ENCODE measurements at places on chromosomes 4 and X.

- no peak for DNase-seq
Observed at GRCh38 chrX:124275182-124275894, 57.1 kb upstream of the TEX13D start.

DNA sequence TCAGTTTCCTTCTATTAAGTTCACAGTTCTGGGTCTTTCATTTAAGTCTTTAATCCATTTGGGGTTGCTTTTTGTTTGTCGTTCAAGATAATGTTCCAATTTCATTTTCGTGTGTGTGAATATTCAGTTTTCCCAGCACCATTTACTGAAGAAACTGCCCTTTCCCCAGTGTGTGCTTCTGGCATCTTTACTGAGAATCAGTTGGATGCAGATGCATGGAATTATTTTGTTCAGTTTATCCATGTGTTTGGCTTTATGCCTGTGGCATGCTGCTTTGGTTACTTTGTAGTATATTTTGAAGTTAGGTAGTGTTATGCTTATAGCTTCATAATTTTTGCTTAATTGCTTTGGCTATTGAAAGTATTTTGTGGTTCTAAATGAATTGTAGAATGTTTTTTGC is 163.8 kb upstream of the HDX start:
- DNase-seq = no peak

GRCh38 chr4:169921237-169921636 is 105.0 kb downstream of the MFAP3L start:
- DNase-seq = no peak

DNA sequence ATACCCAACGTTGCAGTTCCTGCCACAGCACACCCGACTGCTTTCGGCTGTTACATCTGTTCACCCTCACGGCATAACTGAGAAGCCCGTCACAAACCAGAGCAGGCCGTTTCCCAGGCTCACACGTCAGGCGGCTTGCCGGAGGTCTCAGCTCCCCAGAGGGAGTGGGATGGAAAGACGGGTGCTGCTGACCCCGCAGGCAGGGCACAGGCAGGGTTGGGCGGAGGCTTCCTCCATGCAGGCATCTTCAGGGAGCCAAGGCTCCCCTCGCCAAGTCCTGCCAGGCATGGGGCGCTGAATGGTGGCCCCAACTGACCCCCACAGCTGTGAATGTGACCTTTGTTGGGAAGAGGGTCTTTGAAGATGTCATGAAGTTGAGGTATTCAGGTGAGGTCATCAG is 57.5 kb downstream of the ACOX3 start:
- no peak for DNase-seq

GRCh38 chrX:85215946-85216345 is 27.6 kb downstream of the SATL1 start:
- DNase-seq = no peak

- no peak for DNase-seq
Observed at GRCh38 chr4:80948995-80949394, 81.5 kb upstream of the BMP3 start.

DNA sequence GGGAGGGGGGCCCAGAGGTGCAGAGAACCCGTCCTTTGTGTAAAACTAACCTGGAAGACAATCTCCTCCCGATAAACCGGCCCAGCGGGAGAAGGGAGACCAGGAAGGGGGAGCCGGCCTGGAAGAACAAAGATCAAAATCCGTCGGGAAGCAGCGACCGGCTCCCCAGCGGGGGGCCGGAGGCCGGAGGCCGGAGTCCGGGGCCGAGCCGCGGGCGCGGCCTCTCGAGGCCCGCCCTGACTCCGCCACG is 552 bp downstream of the ZDHHC9 start:
- DNase-seq = no peak

DNA sequence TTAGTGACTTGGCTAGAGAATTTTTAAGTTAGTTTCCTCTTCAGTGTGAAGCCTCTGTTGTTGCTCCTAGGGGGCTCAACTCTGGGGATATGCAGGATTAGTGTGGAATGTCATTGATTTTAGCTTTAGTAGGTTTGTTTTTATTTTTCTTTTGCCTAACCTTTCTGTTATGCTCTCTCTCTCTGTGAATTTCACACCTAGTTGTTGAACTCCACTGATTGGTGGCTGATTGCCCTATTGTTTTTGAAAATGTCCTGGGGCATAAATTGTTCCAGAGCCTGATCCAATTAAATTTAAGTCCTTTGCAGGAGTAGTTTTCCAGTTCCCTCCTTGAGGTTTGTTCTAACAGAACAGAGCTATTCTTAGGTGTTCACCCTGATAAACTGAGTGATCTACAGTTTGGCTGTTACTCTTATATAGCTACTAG is 393.3 kb upstream of the CTSO start:
- no peak for DNase-seq

DNA sequence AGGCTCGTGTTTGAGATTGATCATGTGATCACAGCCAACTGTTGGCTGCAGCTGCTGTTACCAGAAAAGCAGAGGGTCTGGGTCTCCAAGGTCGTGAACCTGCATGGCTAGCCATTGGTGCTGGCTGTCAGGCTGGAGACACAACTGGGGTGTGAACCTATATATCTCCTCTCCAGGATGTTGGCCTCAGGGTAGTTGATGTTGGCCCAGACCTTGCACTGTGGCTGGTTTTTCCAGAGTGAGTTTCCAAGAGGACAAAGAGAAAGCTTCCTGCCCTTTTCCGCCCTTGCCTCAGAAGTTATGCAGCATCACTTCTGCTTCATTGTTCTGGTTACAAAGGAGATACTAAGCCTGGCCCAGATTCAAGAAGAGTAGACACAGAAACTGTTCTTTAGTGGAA is 607.8 kb upstream of the HS3ST1 start:
- no peak for DNase-seq

GRCh38 chrX:84907324-84907968 is 96.2 kb upstream of the APOOL start:
- no peak for DNase-seq

GRCh38 chr4:24244663-24245490 is 339.5 kb downstream of the DHX15 start:
- no peak for DNase-seq

DNA sequence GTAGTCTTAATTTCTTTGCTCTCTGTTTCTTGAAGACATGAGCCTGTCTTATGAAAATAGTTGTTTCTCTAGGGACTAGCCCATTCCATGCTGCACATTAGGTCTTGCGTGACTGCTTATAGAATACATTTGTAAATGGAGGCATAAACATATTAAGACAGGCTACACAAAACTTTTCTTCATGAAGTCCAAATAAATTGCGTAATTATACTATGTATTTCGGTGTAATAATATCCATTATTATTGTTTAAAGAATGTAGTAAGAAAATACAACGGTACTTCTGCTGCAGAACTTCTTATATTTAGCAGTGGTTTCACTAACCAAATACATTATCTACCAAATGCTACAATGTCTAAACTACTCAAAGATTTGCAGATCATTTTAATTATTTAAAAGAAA is 8.5 kb upstream of the NAA11 start:
- DNase-seq = no peak

GRCh38 chr4:4637710-4638109 is 95.9 kb upstream of the STX18 start:
- no peak for DNase-seq

DNA sequence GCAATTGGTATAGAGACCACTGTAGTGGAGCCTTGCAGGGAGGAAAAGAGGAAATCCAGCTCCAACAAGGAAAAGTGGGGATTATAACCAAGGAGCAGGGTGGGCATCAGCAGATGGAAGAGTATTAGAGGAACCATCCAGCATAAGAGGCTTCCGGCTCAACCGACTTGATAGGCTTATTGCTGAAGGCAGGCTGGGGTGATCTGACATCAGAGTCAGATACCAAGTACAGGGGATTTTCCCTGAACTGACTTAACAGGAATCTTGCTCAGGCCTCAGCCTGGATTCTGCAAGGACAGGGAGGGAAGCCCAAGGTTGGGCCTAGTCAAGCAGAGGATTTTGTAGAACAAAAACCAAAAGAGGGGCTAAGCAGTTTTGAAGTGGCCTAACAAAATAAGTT is 129.6 kb downstream of the DCLK2 start:
- no peak for DNase-seq

DNA sequence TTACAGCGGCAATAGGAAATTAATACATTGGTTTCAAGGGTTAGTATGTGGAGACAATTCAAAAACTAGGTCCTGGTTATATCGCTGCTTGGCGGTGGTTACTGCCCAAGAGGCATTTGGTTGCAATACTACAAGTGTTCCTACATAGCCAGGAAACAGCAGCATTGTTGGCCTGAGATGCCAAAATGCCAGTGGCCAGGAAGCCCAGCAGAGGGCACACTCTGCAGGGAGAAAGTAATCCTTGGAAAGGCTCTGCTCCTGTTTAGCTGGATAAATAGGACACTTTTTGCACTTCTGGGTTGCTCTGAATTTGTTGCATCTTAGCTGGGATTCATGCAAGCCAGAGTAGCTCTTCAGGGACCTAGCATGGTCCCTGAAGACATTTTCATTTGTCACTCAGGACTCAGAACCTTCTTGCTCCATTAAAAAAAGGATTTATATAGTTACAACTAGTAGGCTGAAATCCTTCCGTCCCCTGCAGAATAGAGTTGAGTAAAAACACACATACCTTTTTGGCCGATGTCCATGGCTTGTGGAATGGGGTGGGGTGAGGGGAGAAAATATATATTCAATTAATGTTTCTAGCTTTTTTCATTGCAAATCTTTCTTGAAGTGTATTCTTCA is 8.1 kb upstream of the GPR119 start:
- DNase-seq = peak; percentile 50

- no peak for DNase-seq
Observed at GRCh38 chrX:41721590-41721989, 2.4 kb upstream of the GPR82 start.

GRCh38 chr4:124178449-124179021 is 534.0 kb downstream of the ANKRD50 start:
- no peak for DNase-seq

GRCh38 chr4:134691915-134692314 is 490.3 kb upstream of the PABPC4L start:
- no peak for DNase-seq

DNA sequence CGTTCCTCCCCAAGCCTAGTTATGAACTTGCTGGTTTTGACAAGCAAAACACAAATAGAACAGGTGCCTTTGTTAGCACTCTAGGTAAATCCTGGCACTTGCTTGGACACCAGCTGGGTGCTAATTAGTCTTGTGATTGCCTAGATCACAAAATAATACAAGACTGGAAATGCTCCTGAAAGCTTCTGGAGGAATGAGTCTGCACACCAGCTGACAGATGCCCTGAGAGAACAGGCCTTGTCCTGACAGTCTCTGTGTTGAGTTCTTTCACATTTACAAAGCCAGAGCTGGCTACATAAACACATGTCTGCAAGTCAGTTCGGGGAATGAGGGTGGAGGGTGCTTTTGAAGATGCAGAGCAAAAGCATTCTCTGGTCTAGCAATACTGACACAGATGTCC is 93.8 kb downstream of the ELOVL6 start:
- DNase-seq = no peak

DNA sequence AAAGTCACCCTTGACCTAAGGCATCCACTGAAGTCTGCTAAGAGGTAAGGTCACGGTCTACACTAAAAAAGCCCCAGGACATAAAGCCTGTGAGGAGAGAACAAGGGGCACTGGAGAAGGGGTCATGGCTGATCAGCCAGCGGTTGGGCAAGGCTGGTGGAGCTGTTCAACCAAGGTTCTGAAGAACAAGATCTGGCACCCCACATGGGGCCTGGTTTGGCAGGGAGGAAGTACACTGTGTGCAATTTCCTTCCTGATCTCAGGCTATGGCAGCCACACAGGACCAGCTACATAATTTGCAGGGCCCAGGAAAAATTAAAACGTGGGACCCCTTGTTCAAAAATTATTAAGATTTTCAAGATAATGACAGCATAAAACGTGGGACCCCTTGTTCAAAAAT is 14.1 kb upstream of the BRS3 start:
- DNase-seq = no peak

GRCh38 chrX:107880054-107880610 is 54.5 kb downstream of the MID2 start:
- no peak for DNase-seq

GRCh38 chr4:78651250-78651860 is 99.8 kb downstream of the ANXA3 start:
- DNase-seq = no peak

- DNase-seq = no peak
Observed at GRCh38 chrX:154648931-154649330, 4.4 kb downstream of the CTAG2 start.

DNA sequence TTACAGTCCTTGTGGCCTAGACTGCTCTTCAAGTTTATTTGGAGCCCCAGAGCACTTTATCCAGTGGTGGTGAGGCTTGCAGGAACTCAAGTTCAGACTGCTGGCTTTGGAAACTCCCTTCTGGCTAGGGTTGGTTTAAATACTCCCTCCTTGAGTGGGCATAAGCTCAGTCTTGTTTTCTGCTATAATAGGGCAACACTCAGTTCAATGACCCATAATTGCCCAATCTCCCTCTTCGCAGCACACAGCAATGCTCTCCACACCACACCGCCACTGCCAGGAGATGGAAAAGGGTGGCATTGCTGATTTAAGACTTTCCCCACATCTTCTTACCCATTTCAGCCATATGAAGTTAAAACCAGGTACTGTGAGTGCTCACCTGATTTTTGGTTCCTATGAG is 27.9 kb upstream of the USP38 start:
- DNase-seq = no peak

- DNase-seq = peak; percentile 85
Observed at GRCh38 chr4:15956179-15956850, 6.7 kb downstream of the FGFBP2 start.

DNA sequence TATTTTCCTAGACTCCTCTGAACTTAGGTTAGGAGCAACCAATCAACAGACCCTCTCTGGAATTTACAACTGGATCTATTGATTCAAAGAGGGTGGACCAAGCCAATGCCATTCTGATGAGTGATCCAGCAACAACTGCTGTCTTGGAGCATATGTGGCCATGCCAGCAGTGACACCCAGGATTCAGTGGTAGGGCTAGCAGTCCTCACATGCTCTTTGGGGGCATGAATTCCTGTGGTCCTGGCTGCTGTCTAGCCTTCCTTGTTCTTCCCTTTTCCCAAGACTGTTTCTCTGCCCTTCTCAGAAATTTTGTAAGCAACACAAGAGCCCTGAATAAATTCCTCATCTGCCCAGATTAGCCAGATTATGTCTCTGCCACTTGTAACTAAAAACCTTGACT is 61.5 kb upstream of the GATB start:
- DNase-seq = no peak

- no peak for DNase-seq
Observed at GRCh38 chr4:147709999-147710398, 21.9 kb upstream of the ARHGAP10 start.

DNA sequence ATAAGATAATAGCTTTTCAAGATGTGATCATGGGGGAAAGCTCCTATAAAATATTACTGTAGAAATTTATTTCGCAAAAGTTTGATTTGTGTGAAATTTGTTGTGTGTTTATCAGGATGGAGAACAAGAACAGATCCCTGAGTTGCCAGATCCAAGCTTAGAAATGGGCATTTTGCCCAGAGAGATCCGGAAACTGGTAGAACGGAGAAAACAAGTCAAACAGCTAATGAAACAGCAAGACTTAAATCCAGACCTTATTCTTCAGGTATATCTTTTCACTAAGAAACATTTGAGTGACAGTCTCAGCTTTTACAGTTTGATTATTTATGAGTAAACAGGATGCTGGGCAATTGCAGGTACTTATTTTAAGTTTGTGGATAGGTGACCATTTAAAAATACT is 54.5 kb downstream of the POLA1 start:
- no peak for DNase-seq

GRCh38 chr4:5664778-5665177 is 43.6 kb downstream of the EVC2 start:
- DNase-seq = no peak
